Memory B cell (primary cell): ENCODE measurements at places on chromosomes 1 and 21.

DNA sequence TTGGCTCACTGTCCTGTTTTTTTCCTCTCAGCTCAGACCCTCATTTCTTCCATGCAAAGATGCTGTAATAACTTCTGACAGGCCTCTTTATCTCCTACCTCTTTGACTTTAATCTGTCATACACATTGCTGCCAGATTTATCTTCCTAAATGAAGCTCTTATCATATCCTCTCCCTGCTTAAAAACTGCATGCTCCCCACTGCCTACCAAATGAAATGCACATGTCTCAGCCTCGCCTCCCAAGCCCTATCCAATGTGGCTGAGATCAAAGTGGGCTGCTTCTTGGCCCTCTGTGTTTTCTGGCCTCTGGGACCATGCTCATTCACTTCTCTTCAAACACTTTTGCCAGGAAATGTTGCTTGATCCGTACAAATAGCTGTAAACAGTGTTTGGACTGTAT lies 38.3 kb downstream of the IRF2BP2 start:
- no peak for DNase-seq

DNA sequence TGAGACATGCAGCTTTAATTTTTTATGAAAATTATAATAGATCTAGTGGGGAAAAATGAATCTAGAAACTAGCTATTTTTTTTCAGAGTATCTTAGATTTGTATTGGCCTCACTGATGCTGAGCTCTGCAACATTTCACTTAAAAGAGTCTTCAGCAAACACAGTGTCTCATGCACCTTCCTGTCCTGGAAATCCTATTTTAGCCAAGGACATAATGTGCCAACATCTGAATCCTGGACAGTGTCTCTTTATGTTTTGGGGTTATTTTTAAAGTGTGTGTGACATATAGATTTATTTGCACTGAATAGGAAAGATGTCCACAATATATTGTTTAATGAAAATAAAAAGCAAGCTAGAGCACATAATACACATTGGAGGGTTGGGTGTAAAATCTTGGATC lies 199.1 kb upstream of the FMN2 start:
- no peak for DNase-seq

DNA sequence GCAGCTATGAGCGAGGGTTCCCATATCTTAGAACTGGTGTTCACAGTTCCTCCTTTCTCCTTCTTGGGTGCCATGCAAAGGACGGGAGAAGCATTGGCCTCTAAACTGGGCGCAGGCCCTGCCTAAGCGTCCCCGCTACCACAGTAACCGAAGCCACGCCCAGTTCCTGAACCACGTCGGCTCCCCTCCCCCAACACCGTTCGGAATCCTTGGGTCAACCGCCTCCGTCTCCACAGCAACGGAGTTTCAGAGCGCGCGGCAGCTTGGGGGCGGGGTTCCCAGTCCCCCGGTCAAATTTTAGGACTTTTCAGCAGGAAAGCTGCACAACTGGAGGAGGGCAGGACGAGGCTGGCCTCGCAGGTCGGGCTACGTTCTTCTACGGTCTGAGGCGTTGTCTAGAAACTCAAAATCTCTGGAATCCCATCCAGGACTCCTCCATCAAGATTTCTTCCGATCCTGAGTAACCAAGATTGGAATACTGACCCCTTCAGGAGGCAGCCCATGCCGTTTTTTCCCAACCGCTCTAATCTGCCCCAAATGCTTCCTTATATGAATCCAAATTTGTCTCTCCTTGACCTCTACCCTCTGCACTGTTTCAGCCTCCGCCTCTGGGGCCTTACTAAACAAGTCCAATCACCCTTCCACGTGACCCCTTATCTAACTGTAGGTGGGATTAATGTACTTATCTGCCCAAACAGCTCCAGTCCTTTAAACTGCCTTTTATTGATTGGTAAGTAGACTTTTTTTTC lies at the start of gene SPAG17:
SPAG17 (minus strand) TSS at position 145 of the 749 bp plus-strand sequence; CDS start at position 74, 71 bp downstream.
- DNase-seq: no peak

DNA sequence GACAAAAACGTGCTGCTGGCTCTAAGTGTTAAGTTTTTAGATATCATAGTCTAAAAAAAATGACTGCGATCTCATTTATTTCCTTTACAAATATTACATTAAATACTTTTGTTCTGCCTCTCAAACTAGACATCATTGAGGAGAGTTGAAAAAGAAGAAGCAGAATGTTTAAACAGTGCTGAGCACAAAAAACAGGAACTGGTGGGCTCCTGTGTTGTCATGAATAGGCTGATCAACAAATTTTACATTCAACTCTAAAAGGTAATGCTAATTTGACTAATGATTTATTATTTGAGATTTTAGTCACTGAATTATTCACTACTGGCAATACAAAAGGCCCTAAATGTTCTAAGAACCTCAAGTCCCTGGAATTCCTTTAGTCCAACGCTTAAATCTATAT lies 66.1 kb downstream of the GPATCH2 start:
- DNase-seq: no peak

DNA sequence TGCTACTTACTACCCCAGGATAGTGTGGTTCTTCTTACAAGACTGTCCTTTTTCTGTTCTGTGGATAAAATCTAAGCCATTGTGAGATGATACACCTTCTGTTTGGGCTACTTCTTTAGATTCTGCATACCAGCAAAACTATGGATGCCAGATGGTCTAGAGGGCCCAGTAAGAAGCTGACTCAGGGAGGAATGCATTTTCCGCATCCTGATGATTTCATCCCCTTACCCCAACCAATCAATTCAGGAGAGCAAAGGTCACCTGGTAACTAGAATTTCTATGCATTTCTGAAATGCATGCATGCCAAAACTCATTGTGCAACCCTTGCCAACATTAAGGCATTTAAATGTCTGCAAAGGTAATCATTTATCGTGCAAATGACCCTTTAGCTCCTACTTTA lies 285.7 kb upstream of the ZP4 start:
- DNase-seq: no peak

DNA sequence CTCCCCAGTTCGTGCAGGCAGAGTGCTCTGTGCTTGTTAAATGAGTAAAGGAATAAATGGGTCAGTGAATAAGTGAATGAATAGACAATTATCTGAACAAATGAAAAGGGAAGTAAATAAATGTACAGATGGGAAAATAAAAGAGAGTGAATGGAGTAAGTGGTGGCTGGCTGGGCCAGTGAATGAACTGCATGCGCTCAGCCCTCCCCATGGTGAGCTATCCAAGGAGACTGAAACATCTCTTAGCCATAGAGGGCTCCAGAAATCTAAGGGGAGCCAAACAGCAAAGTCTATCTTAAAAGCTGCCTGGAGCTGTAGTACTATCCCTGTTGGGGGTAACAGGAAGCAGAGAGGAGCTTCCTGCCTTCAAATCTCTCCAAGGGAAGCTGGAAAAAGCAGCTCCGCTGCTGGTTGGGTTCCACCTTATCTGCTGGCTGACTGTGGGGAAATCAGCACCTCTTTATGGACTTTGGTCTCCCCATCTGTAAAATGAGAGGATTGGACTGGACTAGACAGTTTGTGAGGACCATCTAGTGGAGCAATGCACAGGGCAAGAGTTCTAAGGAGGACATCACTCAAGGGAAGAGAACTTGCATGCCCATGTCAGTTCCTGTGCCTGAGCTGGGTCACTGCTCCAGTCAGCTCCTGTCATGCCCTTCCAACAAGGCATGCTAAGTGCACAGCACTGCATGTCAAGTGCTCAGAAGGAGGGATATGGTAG lies 77.9 kb downstream of the TRABD2B start:
- DNase-seq: no peak

DNA sequence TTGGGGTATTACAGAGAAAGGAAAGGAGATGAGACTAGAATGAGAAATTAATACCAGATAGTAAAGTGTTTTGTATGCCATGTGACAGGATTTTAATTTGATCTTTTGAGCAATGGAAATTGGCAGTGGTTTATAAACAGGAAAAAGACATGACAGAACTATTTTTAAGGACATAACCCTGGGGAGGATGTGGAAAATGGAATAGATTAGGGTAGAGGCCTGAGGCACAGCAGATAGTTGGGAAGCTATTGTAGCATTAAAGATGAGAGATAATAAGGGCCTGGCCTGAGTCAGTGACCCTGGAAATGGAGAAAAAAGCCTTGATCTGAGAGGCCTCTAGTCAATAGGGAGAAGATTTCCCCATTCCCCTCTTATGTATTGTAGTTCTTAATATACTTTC lies 22.1 kb upstream of the KCNA3 start:
- DNase-seq: no peak

DNA sequence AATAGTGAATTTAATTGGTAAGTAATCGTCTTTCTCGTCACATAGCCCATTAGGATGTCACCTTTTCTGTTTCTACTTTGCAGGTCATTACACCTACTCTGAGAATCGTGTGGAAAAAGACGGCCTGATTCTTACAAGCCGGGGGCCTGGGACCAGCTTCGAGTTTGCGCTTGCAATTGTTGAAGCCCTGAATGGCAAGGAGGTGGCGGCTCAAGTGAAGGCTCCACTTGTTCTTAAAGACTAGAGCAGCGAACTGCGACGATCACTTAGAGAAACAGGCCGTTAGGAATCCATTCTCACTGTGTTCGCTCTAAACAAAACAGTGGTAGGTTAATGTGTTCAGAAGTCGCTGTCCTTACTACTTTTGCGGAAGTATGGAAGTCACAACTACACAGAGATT lies 23.3 kb downstream of the PARK7 start:
- no peak for DNase-seq

GRCh38 chr1:221725735-221726672 lies 15.9 kb downstream of the DUSP10 start:
- DNase-seq: no peak

DNA sequence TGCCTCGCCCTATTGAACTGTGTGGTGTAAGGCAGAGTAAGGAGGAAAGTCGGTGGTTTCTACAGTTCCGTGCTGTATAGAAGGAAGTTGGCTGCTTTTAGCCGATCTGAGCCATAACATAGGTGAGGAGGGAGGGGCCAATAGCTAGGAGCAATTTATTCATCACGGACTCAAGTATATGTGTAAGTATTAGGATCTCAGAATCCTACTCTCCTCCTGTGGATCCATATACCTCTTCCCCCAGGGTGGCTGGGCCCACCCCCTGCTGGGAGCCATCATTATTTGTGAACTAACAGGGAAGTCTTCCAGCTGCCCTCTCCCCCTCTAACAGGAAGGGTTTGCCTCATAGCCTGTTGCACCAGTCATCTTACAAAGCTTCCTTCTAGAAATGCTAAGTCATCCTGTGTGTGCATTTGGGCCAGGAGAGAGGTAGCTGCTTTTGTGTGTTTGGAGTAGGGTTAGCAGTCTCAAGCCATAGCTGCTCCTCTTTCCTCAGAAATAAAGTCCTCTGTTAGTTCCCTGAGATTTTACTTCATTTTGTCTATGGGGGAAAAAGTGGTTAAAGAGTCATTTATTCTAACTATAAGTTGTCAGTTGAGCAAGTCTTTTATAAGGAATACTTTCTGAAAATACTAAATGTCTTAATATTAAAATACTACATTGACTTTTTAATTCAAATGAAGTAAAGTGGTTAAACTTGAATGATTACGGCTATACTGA lies 14.9 kb upstream of the CENPS start:
- no peak for DNase-seq

- peak; percentile 62 for DNase-seq
Measured at GRCh38 chr1:156608036-156608674, 6.9 kb upstream of the GPATCH4 start.
